ENCODE measurements at places on chromosomes 4 and X. TPM values are rescaled to one million over a fixed set of nuclear protein-coding genes. Genes with fewer than 3 reads are reported as not detected.

- H3K27ac ChIP-seq: no peak overlapping the region
- peaks cover 16% of the 10 kb centered on the region for H3K4me1 ChIP-seq
- H3K36me3 ChIP-seq: no peaks in the 10 kb centered on the region
- H3K27me3 ChIP-seq: no peaks in the 10 kb centered on the region
- DNase-seq: no peak
Measured at GRCh38 chr4:98993419-98994071, 2.0 kb upstream of the METAP1 start.

DNA sequence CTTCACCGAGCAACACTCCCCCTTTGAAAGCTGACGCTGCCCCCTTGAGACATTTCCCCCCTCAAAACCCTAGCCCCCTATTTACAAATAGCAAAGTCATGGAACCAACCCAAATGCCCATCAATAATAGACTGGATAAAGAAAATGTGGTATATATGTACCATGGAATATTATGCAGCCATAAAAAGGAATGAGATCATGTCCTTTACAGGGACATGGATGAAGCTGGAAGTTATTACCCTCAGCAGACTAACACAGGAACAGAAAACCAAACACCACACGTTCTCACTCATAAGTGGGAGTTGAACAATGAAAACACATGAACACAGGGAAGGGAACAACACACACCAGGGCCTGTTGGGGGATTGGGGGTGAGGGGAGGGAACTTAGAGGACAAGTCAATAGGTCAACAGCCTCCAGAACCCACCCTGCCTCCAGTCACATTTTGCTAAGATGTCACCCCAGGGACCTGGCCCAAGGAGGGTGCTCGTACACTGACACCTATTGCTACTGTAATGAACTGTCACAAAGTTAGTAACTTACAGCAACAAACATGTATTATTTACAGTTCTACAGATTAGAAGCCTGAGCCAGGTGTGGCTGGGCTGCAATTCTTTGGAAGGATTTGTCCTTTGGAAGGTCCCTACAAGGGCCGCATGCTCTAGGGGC lies 20.6 kb downstream of the SCD5 start:
- no peak overlapping the region for H3K27ac ChIP-seq
- no peaks in the 10 kb centered on the region for H3K36me3 ChIP-seq
- no peak overlapping the region for H3K4me3 ChIP-seq
- H3K27me3 ChIP-seq: no peaks in the 10 kb centered on the region
- no peaks in the 10 kb centered on the region for H3K4me1 ChIP-seq
- no peak for DNase-seq

DNA sequence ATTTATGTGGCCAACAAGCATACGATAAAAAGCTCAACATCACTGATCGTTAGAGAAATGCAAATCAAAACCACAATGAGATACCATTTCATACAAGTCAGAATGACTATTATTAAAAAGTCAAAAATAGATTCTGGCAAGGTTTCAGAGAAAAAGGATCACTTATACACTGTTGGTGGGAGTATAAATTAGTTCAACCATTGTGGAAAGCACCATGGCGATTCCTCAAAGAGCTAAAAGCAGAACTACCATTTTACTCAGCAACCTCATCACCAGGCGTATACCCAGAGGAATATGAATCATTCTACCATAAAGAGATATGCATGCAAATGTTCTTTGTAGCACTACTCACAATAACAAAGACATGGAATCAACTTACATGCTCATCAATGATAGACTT lies 478.7 kb upstream of the GALNTL6 start:
- no peaks in the 10 kb centered on the region for H3K27me3 ChIP-seq
- DNase-seq: no peak
- H3K4me1 ChIP-seq: no peaks in the 10 kb centered on the region
- no peak overlapping the region for H3K27ac ChIP-seq

DNA sequence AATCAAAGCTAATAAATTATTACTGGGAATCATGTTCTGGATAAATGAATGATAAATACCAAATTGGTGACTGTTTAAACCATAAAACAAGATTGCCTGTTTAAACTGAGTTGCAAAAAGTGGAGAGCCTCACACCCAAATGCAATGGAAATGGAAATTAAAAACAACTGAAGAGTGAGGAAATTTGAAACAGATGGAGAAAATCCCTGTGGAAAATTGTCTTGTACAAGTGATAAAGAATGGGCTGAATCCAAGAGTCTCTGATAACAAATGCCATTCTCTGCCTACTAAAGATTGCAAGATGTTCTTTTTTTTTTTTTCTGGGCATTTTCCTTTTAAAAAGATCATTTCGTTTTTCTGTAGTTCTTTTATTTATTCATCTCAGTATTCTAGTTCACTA lies 426.3 kb downstream of the NLGN4X start:
- no peaks in the 10 kb centered on the region for H3K36me3 ChIP-seq
- no peak overlapping the region for H3K4me3 ChIP-seq
- H3K4me1 ChIP-seq: no peaks in the 10 kb centered on the region
- DNase-seq: no peak

DNA sequence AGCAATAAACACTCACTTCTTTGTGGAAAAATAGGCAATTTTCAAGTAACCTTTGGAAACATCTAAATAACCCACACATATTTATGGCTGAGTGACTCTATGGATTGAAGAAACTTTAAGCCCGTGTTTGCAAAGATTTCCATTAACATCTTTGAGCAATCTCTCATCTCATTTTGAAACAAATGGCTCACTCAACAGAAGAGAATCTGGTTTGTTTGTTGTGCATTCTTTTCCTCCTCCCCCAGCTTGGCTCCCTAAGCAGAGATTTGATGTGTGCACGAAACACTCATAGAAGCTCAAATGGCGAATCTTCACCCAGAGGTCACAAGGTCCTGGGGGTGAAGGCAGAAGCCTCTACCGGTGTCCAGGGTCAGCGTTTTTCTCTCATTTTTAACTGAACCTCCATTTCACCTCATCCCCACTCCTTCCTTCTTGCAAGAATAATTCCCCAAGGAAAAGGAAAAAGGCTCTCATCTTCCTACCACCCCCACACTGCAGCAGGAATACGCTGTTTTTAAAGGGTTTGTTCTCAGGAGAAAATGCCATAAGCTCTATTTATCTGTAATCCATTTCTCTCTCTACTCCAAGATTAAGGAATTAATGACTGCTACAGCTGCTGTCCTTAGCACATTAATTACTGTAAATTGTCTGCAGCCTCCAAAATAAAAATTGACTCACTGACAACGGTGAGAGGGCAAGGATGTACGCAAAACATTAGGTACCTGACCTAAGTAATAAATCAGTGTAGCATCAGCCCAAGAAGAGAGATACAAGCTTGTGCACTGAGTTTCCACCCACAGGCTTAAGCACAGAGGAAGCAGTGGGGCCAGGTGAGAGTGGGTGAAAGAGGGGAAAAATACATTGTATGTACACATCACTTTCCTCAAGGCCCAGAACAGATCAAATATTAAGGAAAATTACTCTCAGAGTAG lies 307.6 kb upstream of the NOCT start:
- no peak for DNase-seq
- H3K27me3 ChIP-seq: no peaks in the 10 kb centered on the region
- no peaks in the 10 kb centered on the region for H3K4me1 ChIP-seq
- no peak overlapping the region for H3K27ac ChIP-seq
- no peak overlapping the region for H3K4me3 ChIP-seq

DNA sequence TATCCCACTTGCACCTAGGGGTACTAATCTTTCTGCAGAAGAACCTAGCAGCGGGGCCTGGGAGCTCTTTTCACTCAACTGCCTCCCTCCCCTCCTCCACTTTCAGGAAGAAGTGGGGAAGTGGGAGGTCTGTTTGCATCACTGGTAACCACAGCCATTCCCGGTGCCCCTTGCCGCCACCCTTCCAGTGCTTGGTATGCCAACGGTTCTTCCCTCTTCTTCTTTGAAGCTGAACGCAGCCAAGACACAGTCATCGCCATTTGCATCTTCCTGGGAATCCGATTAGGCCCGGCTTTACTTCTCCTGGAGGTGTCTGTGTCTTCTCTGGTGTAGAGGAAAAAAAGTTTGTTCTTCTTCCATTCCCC lies 47.2 kb upstream of the RBPJ start:
- no peak for DNase-seq
- H3K4me1 ChIP-seq: no peaks in the 10 kb centered on the region
- no peak overlapping the region for H3K27ac ChIP-seq

DNA sequence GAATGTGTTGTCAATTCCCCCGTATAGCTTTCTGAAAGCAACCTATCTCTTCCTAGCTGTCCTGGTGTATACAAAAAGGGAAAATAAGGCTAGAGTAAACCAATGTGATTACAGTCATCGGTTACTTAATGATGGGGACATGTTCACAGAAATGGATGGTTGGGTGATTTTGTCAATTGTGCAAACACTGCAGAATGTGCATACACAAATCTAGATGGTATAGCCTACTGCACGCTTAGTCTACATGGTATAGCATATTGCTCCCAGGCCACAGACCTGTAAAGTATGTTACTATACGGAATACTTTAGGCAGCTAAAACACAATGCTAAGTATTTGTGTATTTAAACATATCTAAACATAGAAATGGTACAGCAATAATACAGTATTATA lies 5.1 kb downstream of the DTHD1 start:
- no peaks in the 10 kb centered on the region for H3K27me3 ChIP-seq
- H3K4me1 ChIP-seq: peaks cover 4% of the 10 kb centered on the region
- H3K4me3 ChIP-seq: no peak overlapping the region
- no peak for DNase-seq
- H3K27ac ChIP-seq: peak overlapping the region; percentile 87

DNA sequence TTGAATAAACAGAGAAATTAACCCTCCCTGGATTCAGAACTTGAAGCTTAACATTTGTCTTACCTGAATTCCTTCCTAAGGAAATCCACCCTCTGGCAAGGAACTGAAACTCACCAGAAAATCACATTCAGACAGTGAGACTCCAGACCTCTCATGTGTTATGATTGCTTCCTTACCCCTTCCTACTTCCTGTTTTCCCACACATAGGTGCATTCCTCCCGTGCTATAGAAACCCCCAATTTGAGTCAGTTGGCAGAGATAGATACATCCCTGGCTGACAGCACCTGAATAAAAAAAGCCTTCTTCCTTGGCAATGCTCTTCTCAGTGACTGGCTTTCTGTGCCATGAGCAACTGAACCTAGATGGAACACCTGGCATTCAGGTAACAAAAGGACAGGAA lies 157.0 kb upstream of the SMIM31 start:
- no peak overlapping the region for H3K27ac ChIP-seq
- no peak overlapping the region for H3K4me3 ChIP-seq
- H3K36me3 ChIP-seq: no peaks in the 10 kb centered on the region

DNA sequence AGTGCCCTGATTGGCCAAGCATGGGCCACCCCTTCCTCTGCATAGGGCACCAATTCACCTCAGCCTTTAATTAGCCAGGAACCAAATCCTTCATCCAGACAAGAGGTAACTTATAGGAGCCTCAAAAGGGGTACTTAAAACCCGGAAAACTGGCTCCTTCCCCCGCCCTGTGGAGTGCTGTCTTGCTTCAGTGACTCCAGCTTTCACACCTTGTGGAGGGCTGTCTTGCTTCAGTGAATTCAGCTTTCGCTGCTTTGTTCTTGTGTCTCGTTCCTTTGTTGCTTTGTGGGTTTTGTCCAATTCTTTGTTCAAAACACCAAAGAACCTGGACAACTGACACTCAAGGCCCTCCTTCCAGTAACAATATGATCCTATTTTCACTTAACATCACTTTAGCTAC lies 82.2 kb upstream of the FRG1 start:
- H3K36me3 ChIP-seq: no peaks in the 10 kb centered on the region
- H3K4me1 ChIP-seq: no peaks in the 10 kb centered on the region
- DNase-seq: no peak
- no peaks in the 10 kb centered on the region for H3K27me3 ChIP-seq
- H3K4me3 ChIP-seq: no peak overlapping the region

DNA sequence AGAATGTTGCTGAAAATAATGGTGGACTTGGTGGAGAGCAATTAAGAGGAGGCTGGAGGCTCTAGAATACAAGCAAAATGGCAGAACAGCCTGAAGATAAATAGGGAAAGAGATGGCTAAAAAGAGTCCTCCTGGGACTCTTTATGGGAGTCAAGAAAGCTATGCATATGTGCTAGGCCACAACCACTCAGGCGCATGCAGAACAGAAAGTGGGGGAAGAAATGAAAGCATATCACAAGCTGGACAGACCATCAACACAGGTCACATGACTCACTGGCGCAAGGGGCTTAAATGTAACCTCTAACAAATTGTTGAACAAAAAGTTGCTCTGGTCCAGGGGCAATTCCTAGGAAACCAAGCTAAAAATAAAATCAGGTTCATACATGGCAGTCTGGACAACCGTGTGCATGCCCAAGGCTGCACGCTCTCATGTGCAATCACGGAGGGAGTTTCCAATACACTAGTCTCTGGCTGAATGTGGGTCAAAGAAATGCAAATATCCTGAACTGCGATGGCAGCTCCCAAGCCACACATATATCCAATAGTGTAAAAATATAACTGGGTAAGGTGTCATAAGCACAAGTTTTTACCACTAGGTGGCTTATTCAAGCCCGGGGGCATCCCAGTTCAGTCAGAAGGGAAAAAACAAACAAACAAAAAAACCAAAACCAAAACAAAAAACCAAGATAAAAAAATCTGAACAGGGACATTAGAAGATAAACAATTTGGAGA lies 45.4 kb downstream of the ZNF711 start:
- no peak for DNase-seq
- no peak overlapping the region for H3K4me3 ChIP-seq
- H3K36me3 ChIP-seq: no peaks in the 10 kb centered on the region
- H3K27ac ChIP-seq: no peak overlapping the region
- no peaks in the 10 kb centered on the region for H3K27me3 ChIP-seq

DNA sequence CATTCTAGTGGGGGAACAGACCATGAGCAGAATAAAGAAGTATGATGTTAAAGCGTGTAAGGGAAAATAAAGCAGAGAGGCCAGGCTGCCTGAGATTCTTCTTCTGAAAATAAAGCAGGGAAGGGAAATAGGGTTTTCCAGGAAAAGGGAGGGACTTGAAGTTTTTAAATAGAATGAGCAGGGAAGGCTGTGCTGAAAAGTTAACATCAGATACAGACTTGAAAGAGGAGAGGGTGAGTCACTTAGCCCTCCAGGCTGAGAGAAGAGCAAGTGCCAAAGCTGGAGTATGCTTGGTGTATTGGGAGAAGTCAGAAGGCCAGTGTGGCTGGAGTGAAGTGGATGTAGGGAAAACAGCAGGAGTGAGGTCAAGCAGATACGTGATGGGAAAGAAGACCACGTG lies 10.0 kb upstream of the PLK4 start:
- no peak overlapping the region for H3K27ac ChIP-seq
- H3K36me3 ChIP-seq: no peaks in the 10 kb centered on the region
- no peaks in the 10 kb centered on the region for H3K4me1 ChIP-seq
- H3K4me3 ChIP-seq: no peak overlapping the region

DNA sequence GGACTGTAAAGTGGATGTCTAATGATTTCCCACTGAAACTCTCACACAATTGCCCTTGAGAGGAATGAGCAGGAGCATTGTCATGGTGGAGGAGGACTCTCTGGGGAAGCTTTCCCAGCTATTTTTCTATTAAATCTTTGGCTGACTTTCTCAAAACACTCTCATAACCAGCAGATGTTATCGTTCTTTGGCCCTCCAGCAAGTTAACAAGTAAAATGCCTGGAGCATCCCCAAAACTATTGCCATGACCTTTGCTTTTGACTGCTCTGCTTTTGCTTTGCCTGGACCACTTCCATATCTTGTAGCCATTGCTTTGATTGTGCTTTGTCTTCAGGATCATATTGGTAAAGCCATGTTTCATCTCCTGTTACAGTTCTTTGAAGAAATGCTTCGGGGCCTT lies 120.2 kb upstream of the PDE5A start:
- H3K27me3 ChIP-seq: no peaks in the 10 kb centered on the region
- no peaks in the 10 kb centered on the region for H3K4me1 ChIP-seq
- H3K4me3 ChIP-seq: no peak overlapping the region

VCX3B gene
- not detected for total RNA-seq

ARHGAP36 gene
- not detected for total RNA-seq

C4orf51 gene
- not detected for total RNA-seq

OPRPN gene
- total RNA-seq: not detected

PPP4R3C gene
- not detected for total RNA-seq

IL13RA1 gene
- 1.1 TPM for total RNA-seq

UGT2B11 gene
- total RNA-seq: not detected

GJB1 gene
- not detected for total RNA-seq

ATP2B3 gene
- total RNA-seq: 0.13 TPM
